ENCODE measurements at places on chromosomes 13 and 19. TPM values are rescaled to one million over a fixed set of nuclear protein-coding genes. Genes with fewer than 3 reads are reported as not detected.

DNA sequence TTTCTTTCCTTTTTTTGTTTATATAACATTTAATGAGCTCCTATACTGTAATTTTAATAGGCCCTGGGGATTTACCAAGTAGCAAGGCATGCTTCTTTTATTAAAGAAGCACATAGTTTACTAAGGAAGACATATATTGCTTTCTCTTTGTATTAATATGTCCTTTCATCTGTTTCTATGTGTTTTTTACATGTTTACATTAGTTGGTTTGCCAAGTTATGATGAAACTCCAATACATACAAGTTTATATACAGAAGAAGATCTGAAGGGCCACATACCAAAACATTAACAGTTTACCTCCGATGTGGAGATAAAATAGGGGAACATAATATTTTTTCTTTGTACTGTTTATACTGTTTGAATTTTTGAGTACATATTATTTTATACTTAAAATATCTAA, 100.9 kb downstream of the LACC1 start:
- H3K4me1 ChIP-seq = peaks cover 17% of the 10 kb centered on the region
- H3K27ac ChIP-seq = no peak overlapping the region
- H3K36me3 ChIP-seq = peaks cover 3% of the 10 kb centered on the region
- no peak overlapping the region for H3K4me3 ChIP-seq
- no peak for DNase-seq
- H3K27me3 ChIP-seq = peaks cover 10% of the 10 kb centered on the region

- H3K4me1 ChIP-seq = no peaks in the 10 kb centered on the region
- H3K27ac ChIP-seq = no peak within 1 kb of the TSS
- DNase-seq = no peak
- no peak within 1 kb of the TSS for H3K4me3 ChIP-seq
- peaks cover 27% of the 10 kb centered on the region for H3K27me3 ChIP-seq
Measured at GRCh38 chr19:50203281-50204080, at the start of gene MYH14. MYH14 (plus strand) TSS chr19:50203622; CDS start chr19:50210366, 6,744 bp downstream.

Gene SLC10A2
- total RNA-seq = not detected

Gene MTUS2
- total RNA-seq = 0.05 TPM

DNA sequence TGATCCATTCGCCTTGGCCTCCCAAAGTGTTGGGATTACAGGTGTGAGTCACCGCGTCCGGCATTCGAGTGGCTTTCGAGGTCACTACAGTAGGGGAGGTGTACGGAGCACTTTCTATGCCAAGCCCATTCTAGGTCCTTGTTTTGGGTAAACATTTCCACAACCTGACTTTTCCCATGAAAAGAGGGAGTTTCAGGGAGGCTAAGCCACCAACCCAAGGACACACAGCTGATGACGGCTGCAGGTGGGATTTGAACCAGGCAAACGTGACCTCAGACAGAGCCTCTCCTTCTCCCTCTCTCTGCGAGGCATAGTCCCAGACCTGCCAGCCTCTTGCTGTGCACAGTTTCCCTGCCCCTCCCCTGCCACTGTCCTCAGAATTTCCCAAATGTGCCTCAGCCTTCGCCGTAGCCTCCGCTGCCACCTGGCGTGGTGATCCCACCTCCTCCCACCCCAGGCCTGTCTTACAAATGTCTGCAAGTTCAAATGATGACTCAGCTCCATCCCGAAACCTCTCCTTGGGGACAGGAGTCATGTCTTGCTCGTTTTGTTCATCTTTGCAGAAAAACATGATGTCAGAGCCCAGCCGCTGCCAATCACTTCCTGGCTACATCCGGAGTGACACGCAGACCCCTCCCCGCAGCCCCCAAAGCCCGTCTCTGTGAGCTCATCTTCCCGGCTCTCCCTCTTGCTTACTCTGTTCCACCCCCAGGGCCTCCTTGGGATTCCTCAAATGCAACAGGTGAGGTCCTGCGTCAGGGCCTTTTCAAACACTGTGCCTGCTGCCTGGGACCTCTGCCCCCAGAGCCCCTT, 6.6 kb upstream of the GADD45B start:
- peak overlapping the region; percentile 79 for H3K27ac ChIP-seq
- peak overlapping the region; percentile 14 for H3K4me3 ChIP-seq
- no peak for DNase-seq
- H3K4me1 ChIP-seq = peaks cover 25% of the 10 kb centered on the region
- H3K27me3 ChIP-seq = no peaks in the 10 kb centered on the region

GRCh38 chr13:41427666-41428065, 29.7 kb upstream of the RGCC start:
- peaks cover 6% of the 10 kb centered on the region for H3K27me3 ChIP-seq
- peak overlapping the region; percentile 17 for H3K4me3 ChIP-seq
- H3K36me3 ChIP-seq = no peaks in the 10 kb centered on the region

Gene NPHS1
- not detected for total RNA-seq

- H3K4me1 ChIP-seq = peaks cover 2% of the 10 kb centered on the region
- H3K27me3 ChIP-seq = no peaks in the 10 kb centered on the region
- no peak overlapping the region for H3K27ac ChIP-seq
- H3K4me3 ChIP-seq = no peak overlapping the region
Measured at GRCh38 chr19:29770648-29771047, 41.1 kb upstream of the CCNE1 start.

DNA sequence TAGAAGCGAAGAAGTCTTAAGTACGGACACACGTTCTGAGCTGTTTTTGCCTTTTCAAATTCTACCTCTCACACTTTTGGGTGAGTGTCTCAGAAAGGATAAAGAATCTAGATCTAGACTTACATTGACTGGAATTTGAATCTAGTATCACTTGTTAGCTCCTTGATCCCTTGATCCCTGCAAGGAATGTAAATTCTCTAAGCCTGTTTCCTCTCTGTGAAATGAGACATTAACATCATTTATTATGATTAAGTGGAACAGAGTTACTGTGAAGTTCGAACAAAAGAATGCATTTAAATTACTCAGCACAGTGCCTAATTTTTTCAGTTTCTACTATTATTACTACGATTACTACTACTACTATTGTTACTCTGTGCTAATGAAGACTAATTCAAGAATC, 86.6 kb upstream of the POSTN start:
- no peak for DNase-seq
- no peak overlapping the region for H3K4me3 ChIP-seq
- no peak overlapping the region for H3K27ac ChIP-seq
- H3K36me3 ChIP-seq = peaks cover 7% of the 10 kb centered on the region
- H3K4me1 ChIP-seq = peaks cover 25% of the 10 kb centered on the region

Gene UBE2L5
- not detected for total RNA-seq

Gene OR7C1
- not detected for total RNA-seq

GRCh38 chr19:58128041-58128685, 22.4 kb downstream of the ZNF329 start:
- DNase-seq = no peak
- H3K36me3 ChIP-seq = peaks cover 59% of the 10 kb centered on the region
- H3K4me1 ChIP-seq = no peaks in the 10 kb centered on the region
- no peak overlapping the region for H3K4me3 ChIP-seq
- no peaks in the 10 kb centered on the region for H3K27me3 ChIP-seq
- H3K27ac ChIP-seq = no peak overlapping the region

Gene ZNF177
- total RNA-seq = 5.9 TPM

Gene ZNF737
- 15.3 TPM for total RNA-seq

DNA sequence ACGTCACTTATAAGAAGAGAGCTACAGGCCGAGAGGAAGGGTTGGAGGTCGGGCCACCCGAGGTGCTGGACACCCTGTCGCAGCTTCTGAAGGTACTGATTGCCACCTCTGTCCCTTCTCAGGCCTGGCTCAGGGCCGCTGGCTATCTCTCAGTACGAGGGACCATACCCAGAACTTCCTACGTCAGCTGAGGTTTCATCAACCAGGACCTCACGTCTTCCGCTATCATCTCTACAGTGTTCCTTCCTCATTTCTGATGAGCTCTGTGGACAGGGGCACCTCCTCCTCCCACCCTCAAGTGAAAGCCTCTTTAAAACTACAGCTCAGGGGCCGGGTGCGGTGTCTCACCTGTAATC, 58.2 kb upstream of the USE1 start:
- no peaks in the 10 kb centered on the region for H3K4me1 ChIP-seq
- DNase-seq = no peak
- no peak overlapping the region for H3K27ac ChIP-seq
- H3K36me3 ChIP-seq = peaks cover 29% of the 10 kb centered on the region

DNA sequence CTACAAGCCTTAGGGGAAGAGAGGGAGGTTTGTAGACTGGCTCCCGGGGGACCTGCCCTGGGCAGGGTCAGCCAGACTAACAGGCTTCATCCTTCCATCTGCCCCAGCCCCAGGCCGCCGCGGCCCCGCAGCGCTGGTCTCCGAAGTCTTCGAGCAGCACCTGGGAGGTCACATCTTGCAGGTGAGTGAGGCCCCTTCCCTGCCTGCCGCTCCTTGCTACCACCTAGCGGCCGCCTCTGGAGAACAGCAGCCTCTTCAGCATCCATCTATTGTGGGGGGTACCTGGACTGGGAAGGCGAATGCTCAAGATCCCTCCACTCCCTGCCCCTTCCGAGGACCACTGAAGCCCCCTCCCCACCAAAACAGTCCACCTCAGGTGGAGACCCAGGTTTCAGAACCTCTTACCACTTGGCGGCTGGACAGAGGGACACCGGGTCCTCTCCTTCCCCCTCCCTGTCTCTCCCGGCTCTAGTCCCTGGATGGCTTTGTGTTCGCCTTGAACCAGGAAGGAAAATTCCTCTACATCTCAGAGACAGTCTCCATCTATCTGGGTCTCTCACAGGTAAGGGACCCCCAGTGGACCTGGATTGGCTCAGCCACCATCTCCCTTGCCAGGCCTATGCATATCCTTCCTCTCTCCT, 12.7 kb downstream of the NPAS1 start:
- no peak overlapping the region for H3K27ac ChIP-seq
- H3K36me3 ChIP-seq = no peaks in the 10 kb centered on the region
- peaks cover 10% of the 10 kb centered on the region for H3K27me3 ChIP-seq
- H3K4me3 ChIP-seq = no peak overlapping the region
- H3K4me1 ChIP-seq = peaks cover 17% of the 10 kb centered on the region

Gene CCDC70
- total RNA-seq = not detected

- H3K36me3 ChIP-seq = no peaks in the 10 kb centered on the region
- H3K4me1 ChIP-seq = peaks cover 2% of the 10 kb centered on the region
- DNase-seq = no peak
- H3K27ac ChIP-seq = no peak overlapping the region
- no peak overlapping the region for H3K4me3 ChIP-seq
Measured at GRCh38 chr19:1455336-1456120, 5.6 kb downstream of the APC2 start.

Gene ZNF536
- total RNA-seq = not detected

GRCh38 chr13:99376132-99376531, 68.9 kb upstream of the GPR183 start:
- H3K4me1 ChIP-seq = no peaks in the 10 kb centered on the region
- H3K36me3 ChIP-seq = peaks cover 33% of the 10 kb centered on the region
- H3K27me3 ChIP-seq = no peaks in the 10 kb centered on the region
- H3K4me3 ChIP-seq = no peak overlapping the region

- no peak overlapping the region for H3K27ac ChIP-seq
- DNase-seq = no peak
- no peaks in the 10 kb centered on the region for H3K36me3 ChIP-seq
- no peaks in the 10 kb centered on the region for H3K4me1 ChIP-seq
- no peaks in the 10 kb centered on the region for H3K27me3 ChIP-seq
Measured at GRCh38 chr13:74191410-74191809, 57.2 kb upstream of the KLF12 start.

DNA sequence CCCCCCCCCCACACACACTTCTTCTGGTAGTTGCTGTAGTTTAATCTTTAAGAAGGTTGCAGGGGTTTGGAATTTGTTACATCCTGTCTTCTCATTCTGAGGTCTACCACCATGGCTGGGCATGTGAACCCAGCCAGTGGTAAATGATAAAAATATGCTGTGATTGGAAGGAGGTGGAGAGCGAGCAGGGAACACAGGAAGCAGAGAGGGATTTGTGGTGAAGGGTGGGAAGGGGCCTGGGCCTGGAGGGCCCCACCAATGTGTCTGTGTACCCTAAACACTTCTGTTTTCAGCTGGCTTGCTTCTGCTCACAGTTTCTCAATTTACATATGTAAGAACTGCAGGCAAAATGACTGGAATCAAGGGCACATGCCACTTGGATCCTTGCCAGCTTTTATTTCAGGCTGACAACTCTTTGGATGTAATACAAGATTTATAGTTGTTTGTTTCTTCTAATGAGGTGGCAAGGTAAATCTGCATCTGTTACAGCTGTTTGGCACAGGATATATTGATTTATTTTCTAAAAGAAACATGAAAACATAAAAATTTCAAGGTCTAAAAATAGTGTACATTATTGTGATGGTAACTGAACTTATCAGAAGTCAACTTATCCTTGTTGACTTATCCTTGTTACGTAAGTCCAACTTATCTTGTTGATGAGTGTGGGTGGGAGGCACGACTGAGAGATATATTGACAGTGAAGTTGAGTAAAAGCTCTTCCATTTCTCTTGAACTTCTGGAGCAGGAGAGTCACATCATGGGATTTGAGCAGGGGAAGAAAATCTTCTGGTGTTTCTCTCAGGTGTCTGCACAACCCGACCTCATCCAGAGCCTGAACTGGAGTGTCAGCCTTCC, 313.2 kb downstream of the SHISA2 start:
- peak overlapping the region; percentile 77 for H3K27ac ChIP-seq
- no peaks in the 10 kb centered on the region for H3K27me3 ChIP-seq
- no peaks in the 10 kb centered on the region for H3K36me3 ChIP-seq
- no peak overlapping the region for H3K4me3 ChIP-seq
- no peak for DNase-seq

Gene ZNF677
- 28.4 TPM for total RNA-seq

DNA sequence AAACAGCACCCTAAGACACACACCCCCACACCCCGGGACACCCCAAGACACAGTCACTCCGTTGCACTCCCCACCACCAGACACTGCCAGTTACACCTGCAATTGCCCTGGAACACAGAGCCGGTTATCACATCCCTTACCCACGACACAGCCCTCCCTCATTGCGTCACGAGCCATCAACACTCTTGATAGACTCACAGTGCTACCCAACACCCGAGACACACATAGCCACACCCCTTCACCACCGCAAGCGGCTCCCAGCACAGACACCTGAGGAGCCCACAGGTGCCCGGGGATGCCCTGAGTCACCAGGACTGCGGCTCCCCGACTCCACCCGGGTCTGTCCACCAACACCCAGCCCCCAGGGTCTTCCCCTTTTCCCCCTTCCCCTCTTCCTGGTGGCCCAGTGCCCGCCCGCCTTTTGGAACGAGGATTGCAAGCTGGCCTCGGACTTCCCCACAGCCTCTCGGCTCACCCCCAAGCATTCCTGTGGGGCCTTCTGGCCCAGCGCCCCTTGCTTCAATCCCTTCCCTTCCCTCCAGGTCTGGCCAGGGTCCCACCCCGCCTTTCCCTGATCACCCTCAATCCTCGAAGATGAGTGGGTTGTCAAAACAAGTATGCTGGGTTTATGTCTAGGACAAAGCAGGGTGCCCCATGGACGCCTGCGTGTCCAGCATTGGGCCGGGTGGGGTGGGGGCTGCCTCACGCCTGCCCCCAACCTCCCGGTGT, 1.7 kb upstream of the PTGER1 start:
- peaks cover 37% of the 10 kb centered on the region for H3K4me1 ChIP-seq
- H3K36me3 ChIP-seq = peaks cover 9% of the 10 kb centered on the region
- no peaks in the 10 kb centered on the region for H3K27me3 ChIP-seq
- H3K27ac ChIP-seq = peak overlapping the region; percentile 87
- no peak for DNase-seq
- H3K4me3 ChIP-seq = peak overlapping the region; percentile 12

All from osteocyte (in vitro differentiated cells).